Stimulated activated CD4-positive, alpha-beta T cell treated with anti-CD3 and anti-CD28 coated beads, Interleukin-1b, Interleukin-23, amount 100 ng/mL, for 1 hour (primary cell): ENCODE measurements at places on chromosomes 3 and 15.

DNA sequence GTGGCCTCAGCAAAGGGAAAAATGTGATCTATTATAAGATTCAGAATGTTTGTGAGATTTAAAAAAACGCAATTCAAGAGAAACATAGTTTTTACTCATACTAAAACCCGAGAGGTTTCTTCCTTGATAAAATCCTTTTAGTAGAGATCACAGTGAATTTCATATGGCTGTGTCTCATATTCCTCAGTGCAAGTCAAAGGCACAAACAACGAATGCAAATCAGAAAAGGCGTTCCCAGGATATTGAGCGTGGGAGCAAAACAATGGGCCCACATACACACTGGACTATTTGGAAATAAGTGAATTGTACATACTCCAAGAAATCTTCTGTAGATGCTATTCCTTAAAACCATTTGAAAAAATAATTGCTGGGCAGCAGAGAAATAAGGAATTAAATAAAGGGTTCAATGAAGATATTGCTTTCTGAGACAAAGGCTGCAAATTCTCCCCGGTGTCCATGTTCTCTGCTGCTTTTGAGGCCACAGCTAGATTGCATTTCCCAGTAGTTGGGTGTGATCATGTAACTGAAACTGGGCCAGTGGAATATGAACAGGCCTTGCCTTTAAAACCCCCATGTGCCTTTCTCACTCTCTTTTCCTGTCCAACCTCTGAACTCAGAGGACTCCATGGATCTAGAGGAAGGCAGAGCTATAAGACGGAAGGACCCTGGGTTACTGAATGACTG lies 144.6 kb upstream of the TBL1XR1 start:
- DNase-seq, result no peak

DNA sequence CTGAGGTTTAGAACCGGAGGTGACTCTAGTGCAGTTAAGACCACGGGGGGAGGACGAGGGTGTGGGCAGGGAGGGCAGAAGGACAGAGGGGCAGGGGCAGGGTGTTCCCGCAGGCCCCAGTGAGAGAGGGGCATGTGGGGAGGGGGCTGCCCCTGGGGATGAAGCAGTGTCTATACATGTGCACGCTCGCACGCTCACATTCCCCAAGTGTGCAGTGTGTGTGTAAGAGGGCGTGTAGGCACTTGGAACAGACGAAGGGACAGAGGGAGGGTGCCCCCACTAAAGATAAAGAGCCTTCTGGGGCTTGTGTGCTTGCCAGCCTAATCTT lies 69.5 kb upstream of the MEF2A start:
- DNase-seq, result no peak

DNA sequence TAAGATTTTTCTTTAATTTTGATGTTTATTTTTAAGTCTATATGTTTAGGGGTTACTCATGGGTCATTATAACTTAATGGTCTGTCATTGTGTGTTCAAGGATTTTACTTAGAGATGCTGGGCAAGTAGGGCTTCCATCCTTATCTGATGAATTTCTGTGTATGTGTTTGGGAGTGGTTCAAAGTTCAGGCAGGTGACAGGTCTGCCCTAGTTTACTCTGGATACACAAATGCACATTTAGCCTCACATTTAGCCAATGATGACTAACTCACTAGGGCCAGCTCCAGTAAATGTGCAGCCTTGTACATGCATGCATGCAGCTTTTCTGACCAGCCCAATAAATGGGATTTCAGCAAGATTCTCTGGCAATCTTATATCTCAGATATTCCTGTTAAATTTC lies 554.1 kb downstream of the SI start:
- DNase-seq, result no peak

- DNase-seq, result no peak
These were observed 286.4 kb downstream of the EPHB1 start for GRCh38 chr3:135081451-135081850.

DNA sequence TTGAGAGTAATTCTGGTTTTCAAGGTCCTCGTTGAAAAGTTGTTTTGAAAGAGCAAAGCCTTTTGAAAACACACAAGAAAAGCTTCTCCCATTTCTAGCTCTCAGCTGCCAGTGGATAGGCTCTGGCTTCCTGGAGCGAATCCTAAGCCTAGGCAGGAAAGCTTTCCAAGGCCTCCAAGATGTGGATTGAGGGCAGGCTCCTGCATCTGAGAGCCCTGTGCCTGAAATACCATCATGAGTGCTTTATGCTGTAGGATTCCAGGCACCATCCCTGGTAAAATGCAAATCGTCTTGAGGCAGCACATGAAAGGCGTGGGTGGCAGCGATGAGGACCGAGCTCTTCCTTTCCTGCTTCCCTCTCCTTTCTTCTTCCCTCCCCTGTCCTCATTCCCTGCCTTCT lies 60.7 kb upstream of the CORO2B start:
- no peak for DNase-seq

- DNase-seq, result no peak
These were observed 279.2 kb upstream of the KCNH8 start for GRCh38 chr3:18868911-18869689.

DNA sequence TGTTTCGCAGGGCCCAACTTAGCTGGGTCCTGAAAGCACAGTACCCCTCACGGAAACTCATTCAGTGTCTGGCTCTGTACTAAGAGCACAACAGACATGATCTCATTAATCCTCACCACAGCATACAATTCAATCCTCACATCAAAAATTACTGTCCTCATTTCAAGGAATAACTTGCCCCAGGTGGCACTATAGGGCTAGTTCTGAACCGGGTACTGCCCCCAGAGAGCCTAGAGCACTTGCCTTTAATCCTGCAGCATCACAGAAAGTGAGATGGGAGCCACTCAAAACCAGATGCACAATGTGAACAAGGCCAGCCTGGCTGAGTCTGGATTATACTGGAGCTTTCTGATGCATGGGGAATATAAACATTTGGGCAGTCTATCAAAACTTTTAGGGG lies 122.6 kb downstream of the OSBPL10 start:
- no peak for DNase-seq
